NCI-H2081 treated with DMSO at 0.1 percent for 48 hours (cell line): ENCODE measurements at places on chromosomes 5 and 9.

GRCh38 chr9:96554801-96555566, 64.7 kb downstream of the CDC14B start:
- no peak for DNase-seq

DNA sequence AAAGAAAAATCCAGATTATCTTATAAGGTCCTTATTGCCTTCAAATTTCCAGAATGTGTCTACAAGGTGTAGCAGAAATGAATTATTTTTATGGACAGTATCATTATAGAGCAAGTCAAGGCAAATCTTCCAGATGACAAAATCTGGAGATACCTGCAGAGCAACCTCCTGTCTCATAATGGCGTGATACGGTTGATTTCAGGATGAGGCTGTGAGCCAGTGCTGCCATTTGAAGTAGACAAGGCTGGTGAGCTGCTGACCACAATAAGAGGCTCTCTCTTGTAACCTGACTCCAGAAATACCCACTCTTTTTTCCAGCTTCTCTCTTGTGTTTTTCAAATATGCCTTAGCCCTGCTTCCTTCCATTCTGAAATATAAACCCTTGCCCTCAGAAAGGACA, 108.2 kb downstream of the HTR1A start:
- no peak for DNase-seq

- no peak for DNase-seq
Observed at GRCh38 chr5:133285583-133286021, 233.8 kb downstream of the HSPA4 start.

GRCh38 chr9:16179566-16179965, 626.7 kb downstream of the CCDC171 start:
- no peak for DNase-seq

- DNase-seq, result no peak
Observed at GRCh38 chr5:112186401-112186990, 232.6 kb downstream of the EPB41L4A start.

DNA sequence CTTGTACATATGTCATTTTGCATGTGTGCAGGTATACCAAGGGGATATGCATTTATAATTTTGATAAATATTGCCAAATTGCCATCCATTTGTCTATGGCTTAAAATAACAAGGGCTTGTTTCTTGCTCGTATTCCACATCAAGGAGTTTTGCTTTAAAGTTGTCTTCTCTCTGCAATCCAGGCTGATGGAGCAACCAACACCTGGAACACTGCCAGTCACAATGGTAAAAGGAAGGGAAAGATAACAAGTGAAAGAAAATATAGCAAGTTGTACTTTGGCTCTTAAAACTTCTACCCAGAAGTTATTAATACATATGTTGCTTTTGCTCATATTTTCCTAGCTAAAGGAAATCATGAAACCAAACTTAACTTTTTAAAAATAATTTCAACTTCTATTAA, 156.9 kb downstream of the UNC13B start:
- DNase-seq, result no peak

DNA sequence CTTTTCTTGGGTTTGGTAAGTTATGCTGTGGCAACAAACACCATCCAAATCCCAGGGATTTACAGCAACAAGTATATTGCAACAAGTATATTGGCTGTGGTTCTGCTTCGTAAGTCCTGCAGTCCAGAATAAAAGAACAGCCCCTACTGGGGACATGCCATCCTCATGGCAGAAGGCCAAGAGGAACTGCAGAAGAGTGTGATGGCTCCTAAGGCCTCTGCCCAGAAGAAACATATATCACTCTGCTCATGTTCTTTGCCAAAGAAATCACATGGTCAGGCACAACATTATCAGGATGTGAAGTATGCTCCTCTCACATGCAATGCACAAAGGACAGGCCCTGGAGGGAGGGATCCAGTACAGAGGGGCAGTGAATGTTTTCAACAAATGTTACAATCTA, 159.6 kb upstream of the TAS2R1 start:
- DNase-seq, result no peak

GRCh38 chr9:37531699-37532098, 44.5 kb downstream of the FBXO10 start:
- no peak for DNase-seq

- DNase-seq, result no peak
Observed at GRCh38 chr5:90093751-90094485, 315.6 kb downstream of the CETN3 start.

- no peak for DNase-seq
Observed at GRCh38 chr5:178338750-178339144, 106.1 kb upstream of the PHYKPL start.

- no peak for DNase-seq
Observed at GRCh38 chr9:134676886-134677285, 35.3 kb downstream of the COL5A1 start.

- DNase-seq, result no peak
Observed at GRCh38 chr5:142132916-142133315, 24.3 kb downstream of the NDFIP1 start.

GRCh38 chr5:142871363-142872193, 101.4 kb downstream of the ARHGAP26 start:
- DNase-seq, result no peak

DNA sequence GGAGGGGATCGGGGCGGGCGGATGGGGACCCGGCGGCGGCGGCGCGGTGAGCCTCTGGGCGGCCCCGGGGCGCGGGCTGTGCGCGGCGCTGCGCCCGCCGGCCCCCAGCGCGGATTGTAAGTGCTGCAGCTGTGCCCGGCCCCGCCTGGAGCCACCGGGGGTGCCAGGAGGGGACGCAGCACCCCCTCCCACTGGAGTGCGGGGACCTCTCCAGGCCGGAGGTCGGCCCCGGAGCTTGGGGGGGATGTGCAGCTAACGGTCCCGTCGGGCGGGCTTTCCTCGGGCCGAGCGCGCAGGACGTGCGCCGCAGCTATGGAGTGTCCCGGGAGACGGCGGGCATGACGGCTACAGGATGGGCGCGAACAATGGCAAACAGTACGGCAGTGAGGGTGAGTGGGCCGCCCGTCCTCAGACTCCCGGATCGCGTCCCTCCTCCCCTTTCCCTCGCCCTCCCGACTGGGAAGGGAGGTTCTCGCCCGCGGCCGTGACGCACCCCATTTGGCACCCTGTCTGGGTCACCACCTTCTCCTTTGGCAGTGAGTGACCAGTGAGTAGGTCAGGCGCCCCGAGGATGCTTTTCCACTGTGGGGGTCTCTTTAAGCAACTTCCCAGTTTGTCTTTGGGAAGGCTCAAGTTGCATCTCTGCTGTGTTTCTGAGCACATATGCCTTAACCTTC, 483 bp downstream of the FBXL7 start:
- DNase-seq, result no peak

DNA sequence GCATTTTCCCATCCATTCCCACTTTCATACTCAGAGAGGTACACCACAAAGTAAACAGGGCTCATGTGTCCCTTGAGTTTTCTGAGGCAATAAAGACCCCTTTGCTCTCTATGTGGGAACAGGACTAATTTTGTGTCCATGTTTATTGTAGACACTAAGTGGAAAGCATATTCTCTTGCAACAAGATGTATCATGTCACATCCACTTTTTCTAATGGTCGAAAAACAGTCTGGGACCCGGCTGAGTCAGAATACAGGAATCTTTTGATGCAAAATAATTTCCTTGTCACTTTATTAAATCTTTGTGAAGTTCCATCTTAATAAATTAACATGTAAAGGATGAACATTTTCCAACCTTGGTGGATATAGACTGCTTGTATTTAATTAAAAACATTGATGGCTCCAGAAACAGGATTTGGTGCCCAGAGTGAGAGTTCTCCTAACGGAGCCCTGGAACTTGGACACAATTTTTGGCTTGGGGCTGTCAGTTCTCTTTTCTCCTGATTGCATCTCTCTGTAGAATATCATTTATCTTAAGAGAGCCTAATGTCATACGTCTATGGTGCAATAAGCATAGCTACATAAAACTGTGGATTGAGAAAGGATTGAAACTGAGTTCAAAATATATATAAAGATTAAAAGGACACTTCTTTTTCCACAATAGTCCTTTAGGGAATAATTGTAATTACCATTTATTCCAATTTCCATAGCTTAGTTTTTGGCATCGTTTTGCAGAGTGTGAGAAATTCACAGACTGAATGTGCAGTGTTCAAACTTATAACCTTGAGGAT, 1116.7 kb upstream of the SEMA6A start:
- DNase-seq, result no peak

- DNase-seq, result no peak
Observed at GRCh38 chr5:50406877-50407276, 34.2 kb downstream of the EMB start.

- no peak for DNase-seq
Observed at GRCh38 chr5:4991925-4992324, 148.2 kb upstream of the ADAMTS16 start.

- no peak for DNase-seq
Observed at GRCh38 chr9:69471433-69471832, 146.4 kb downstream of the ENTREP1 start.

GRCh38 chr5:174412374-174412773, 312.0 kb upstream of the MSX2 start:
- DNase-seq, result no peak

GRCh38 chr9:100397529-100398266, 29.2 kb upstream of the MSANTD3 start:
- no peak for DNase-seq

DNA sequence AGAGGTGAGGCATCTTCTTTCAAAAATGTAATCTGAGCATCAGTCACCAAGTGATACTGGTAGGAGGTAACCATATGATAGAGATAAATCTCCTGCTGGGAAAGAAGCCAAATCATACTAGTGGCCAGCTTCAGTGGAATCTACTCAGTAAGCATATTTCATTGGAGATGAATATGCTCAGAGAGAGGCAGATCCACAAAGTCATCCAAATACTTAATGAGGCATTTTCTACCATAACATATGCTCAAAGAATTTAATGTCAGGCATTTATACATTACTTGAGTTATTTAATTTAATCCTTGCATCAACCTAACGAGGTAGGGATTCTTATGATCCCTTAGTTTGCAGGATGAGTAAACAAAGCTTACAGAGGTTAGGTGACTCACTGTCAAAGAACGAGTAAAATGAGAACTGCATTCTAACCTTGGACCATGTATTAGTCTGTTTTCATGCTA, 50.9 kb upstream of the DMRTA1 start:
- no peak for DNase-seq

DNA sequence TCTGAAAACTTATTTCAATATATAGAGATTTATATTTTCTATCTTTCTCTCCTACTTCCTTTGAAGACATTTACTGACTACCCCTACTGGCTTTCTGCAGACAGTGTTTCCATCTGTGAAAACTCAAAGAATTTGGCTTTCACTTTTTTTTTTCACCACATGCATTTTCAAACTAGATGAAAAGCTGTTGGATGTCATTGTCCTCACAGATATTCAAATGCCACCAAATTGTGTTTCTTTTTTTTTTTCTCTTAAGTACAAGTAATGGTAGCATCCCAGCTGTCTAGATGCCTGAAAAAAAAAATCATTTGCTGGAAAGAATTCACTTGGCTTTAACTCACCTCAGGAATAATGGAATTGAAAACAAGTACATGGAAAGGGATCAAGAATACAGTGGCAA, 2258.6 kb upstream of the ACO1 start:
- no peak for DNase-seq

GRCh38 chr5:90983711-90984124, 399.4 kb downstream of the ARRDC3 start:
- DNase-seq, result no peak

GRCh38 chr9:20884985-20885593, 146.4 kb downstream of the HACD4 start:
- DNase-seq, result no peak
